Neural progenitor cell (in vitro differentiated cells): ENCODE measurements at places on chromosomes 11 and 22. TPM values are rescaled to one million over a fixed set of nuclear protein-coding genes. Genes with fewer than 3 reads are reported as not detected.

The MYBPC3 gene
- total RNA-seq: 0.06 and 0.12 TPM in 2 replicates

GRCh38 chr22:29205594-29206371 is at the start of gene EMID1:
Gene EMID1 (plus strand): TSS chr22:29205896. CDS start chr22:29206039, 143 bp downstream.
- peaks cover 37% of the 10 kb centered on the region for H3K4me1 ChIP-seq
- H3K36me3 ChIP-seq: no peaks in the 10 kb centered on the region
- peaks cover 10% of the 10 kb centered on the region for H3K27me3 ChIP-seq

- DNase-seq: no peak
- H3K27me3 ChIP-seq: peaks cover 89% of the 10 kb centered on the region
- peaks cover 44% of the 10 kb centered on the region for H3K4me1 ChIP-seq
- no peak overlapping the region for H3K27ac ChIP-seq
- H3K36me3 ChIP-seq: no peaks in the 10 kb centered on the region
Measured at GRCh38 chr11:118155776-118156530, 3.3 kb upstream of the SCN4B start.

- no peak overlapping the region for H3K27ac ChIP-seq
- DNase-seq: no peak
- no peaks in the 10 kb centered on the region for H3K4me1 ChIP-seq
- H3K4me3 ChIP-seq: no peak overlapping the region
Measured at GRCh38 chr11:93686812-93687211, 25.3 kb downstream of the CEP295 start.

DNA sequence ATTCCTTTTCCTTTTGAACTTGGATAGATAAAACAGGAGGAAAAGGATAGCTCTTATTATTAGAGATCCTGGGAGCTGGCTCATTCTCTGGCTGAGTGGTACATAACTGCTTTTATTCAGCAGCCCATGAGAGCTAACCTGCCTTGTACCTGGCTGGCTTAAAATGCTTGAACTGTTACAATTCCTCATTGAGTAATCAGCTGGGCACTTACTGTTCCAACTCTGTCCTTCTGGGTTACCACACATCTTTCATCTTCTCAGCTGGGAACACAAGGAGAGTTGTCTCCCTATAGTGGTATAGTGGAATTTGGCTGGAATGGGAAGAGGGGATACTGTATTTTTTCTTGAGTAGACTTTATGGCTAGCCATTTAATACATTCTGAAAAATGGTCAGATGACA is 39.8 kb upstream of the SPTBN2 start:
- H3K36me3 ChIP-seq: no peaks in the 10 kb centered on the region
- no peaks in the 10 kb centered on the region for H3K4me1 ChIP-seq
- no peaks in the 10 kb centered on the region for H3K27me3 ChIP-seq
- H3K27ac ChIP-seq: no peak overlapping the region
- H3K4me3 ChIP-seq: no peak overlapping the region
- no peak for DNase-seq
